ENCODE measurements at places on chromosomes 5 and 9. TPM values are rescaled to one million over a fixed set of nuclear protein-coding genes. Genes with fewer than 3 reads are reported as not detected.

The PSD2 gene
- total RNA-seq: 0.28 TPM

The NTRK2 gene
- 2.1 TPM for total RNA-seq

The TUSC1 gene
- 19.4 TPM for total RNA-seq

The EIF4EBP3 gene
- 7.4 TPM for total RNA-seq

The ZNF462 gene
- 21.7 TPM for total RNA-seq

The PCDHGA4 gene
- total RNA-seq: 11.3 TPM

The PCDHGA12 gene
- total RNA-seq: 14.1 TPM

The POU5F2 gene
- total RNA-seq: 3.1 TPM

The PDE6A gene
- not detected for total RNA-seq

The SYK gene
- total RNA-seq: 16.4 TPM

The OSTF1 gene
- 19.4 TPM for total RNA-seq

The ARAP3 gene
- total RNA-seq: 7.8 TPM

The GRXCR2 gene
- not detected for total RNA-seq

The MEF2C gene
- total RNA-seq: 32.1 TPM

The ENTREP1 gene
- total RNA-seq: 3.6 TPM

The SLC6A7 gene
- total RNA-seq: not detected

The ADAMTS19 gene
- 2.8 TPM for total RNA-seq

The DNAH5 gene
- 0.36 TPM for total RNA-seq

The PDE8B gene
- 11.3 TPM for total RNA-seq

The NFX1 gene
- 37.5 TPM for total RNA-seq

The SLC34A1 gene
- total RNA-seq: not detected

The SHLD3 gene
- 3.0 TPM for total RNA-seq

Measured in sigmoid colon (tissue), 7 donors.